Stimulated activated CD4-positive, alpha-beta T cell treated with anti-CD3 and anti-CD28 coated beads, Interleukin-12 subunit alpha, Interleukin-12 subunit beta, amount 100 ng/mL, for 24 hours (primary cell): ENCODE measurements at places on chromosomes 5 and 9.

- no peak for DNase-seq
Observed at GRCh38 chr9:70385426-70385825, 29.0 kb downstream of the KLF9 start.

DNA sequence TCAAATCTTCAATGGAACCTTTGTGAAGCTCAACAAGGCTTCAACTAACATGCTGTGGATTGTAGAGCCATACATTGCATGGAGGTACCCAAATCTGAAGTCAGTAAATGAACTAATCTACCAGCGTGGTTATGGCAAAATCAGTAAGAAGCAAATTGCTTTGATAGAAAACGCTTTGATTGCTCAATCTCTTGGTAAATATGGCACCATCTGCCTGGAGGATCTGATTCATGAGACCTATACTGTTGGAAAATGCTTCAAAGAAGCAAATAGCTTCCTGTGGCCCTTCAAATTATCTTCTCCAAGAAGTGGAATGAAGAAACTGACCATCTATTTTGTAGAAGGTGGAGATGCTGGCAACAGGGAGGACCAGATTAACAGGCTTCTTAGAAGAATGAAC lies 54.7 kb upstream of the TTC39B start:
- DNase-seq: no peak

DNA sequence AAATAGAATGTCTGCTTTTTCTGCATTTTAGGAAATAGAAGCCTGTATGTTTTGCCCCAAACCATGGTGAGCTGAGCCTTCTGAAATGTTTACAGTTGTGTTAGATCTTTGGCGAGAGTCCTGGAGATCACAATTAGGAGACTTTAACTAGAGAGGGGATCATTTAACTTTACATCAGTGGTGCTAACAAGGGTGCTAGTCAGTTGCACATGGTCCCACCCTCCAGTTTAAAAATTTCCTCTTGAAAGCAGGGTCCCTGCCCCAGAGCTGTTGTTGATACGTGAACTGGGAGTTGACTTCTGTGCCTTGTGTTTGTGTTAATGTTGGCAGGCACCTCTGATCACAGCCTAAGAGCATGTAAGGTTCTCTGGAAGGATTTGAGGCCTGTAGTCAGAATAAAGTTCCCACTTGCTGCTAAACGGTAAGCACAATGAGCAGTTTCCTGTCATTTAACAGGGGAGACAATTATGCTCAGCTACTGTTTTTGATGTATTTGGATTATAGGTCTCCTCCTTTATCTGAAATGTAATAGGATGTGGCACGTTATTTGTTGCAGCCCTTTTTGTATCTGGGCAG lies 43.7 kb downstream of the RASGRF2 start:
- DNase-seq: no peak

DNA sequence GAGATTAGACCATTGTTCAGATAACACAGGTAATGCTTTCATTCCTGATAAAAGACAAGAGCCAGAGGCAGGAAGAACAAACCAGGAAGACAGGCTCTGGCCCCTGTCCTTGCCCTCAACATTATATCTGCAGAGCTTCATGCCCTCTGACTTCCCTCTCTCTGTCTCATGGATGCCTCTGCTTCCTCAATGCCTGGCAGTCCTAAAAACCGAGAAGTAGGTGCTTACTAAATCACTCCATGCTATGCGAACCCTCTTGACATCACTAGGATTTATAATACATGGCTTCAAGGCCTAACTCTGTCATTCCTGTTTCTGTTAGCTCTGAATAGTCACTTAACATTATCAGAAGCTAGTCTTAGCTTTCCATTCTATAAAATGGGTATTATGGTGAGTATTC lies 117.8 kb downstream of the TLR4 start:
- no peak for DNase-seq

GRCh38 chr5:89967771-89968444 lies 441.6 kb downstream of the CETN3 start:
- no peak for DNase-seq

DNA sequence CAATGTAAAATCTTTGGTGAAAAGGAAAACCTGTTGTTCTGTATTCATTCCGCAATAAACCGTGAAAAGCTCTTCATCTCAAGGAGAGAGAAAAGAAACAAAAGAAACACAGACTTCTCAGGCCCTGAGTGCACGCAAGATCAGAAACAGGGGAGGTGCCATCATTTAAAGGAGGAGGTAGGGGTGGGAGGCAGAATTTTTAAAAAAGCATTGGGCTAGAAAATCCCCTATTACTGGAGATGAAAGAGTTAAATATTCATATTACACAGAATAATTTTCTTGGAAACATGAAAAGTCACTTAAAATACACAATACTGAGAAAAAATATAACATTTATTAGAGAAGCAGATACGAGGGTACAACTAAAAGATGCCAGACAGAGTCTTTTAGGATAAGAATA lies 56.3 kb downstream of the USP20 start:
- DNase-seq: no peak

- no peak for DNase-seq
Observed at GRCh38 chr9:84294241-84294950, 46.2 kb downstream of the SLC28A3 start.

DNA sequence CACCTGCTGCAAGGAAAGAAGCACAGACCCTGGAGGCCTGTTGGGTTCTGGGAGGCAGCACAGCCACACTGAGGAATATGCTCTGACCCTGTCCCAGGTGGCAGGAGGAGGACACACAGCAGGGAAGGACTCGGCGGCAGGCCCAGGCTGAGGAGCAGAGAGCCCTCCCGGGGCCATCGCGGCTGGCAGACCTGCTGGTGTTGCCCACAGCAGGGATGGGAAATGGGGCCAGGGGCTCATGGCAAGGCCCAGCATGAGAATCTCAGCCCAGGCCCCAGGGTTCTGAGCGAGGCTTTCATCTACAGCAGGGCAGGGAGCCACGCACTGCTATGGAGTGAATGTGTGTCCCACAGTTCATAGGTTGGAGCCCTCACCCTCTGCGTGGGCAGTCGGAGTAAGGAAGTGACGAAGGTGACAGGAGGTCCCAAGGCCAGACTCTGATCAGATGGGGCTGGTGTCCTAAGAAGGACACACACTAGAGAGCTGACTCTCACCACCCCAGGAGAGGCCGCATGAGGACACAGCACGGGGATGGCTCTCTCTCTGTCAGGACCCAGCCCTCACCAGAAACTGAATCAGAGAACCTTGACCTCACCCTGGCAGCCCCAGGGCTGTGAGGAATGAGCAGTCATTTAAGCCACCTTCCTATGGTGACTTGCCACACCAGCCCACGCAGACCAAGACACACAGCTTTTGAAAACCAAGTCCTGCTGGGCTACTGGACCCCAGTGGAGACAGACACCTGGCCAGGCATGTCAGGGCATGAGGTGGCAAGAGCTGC lies 10.3 kb upstream of the GPSM1 start:
- no peak for DNase-seq
